ENCODE measurements at places on chromosomes 1 and 21. TPM values are rescaled to one million over a fixed set of nuclear protein-coding genes. Genes with fewer than 3 reads are reported as not detected.

DNA sequence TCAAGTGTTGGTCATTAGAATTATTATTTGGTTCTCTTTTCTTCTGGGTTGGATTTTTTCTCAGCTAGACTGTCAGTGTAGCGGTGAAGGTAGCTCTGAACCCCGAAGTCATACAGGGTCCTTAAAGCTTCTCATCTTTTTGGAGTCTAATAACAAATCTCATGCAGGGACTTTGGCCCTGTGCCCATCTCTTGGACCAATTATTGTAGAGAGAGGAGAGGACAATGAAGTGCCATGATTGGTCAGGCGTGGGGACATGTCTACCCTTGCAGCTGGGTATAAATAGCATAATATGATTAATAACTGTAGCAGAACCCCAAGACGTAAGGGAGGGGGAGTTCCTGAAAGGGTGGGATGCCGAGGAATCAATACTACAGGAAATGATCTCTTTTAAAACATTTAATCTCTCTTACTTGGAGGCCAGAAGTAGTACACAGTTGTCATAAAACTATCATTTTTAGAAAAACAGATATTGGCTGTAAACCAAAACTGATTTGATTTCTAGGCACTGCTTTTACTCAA is 8.8 kb downstream of the MAGI3 start:
- no peaks in the 10 kb centered on the region for H3K27me3 ChIP-seq
- no peak overlapping the region for H3K4me3 ChIP-seq
- H3K27ac ChIP-seq: no peak overlapping the region
- peaks cover 5% of the 10 kb centered on the region for H3K4me1 ChIP-seq
- H3K36me3 ChIP-seq: no peaks in the 10 kb centered on the region

- H3K36me3 ChIP-seq: no peaks in the 10 kb centered on the region
- DNase-seq: no peak
- no peak overlapping the region for H3K27ac ChIP-seq
- no peak overlapping the region for H3K4me3 ChIP-seq
Measured at GRCh38 chr1:220278991-220279390, 6.7 kb upstream of the RAB3GAP2 start.

- H3K4me3 ChIP-seq: no peak overlapping the region
- no peaks in the 10 kb centered on the region for H3K36me3 ChIP-seq
- H3K27me3 ChIP-seq: no peaks in the 10 kb centered on the region
- no peak for DNase-seq
Measured at GRCh38 chr1:242774256-242774655, 249.8 kb upstream of the PLD5 start.

- DNase-seq: no peak
- H3K4me3 ChIP-seq: no peak overlapping the region
- peaks cover 4% of the 10 kb centered on the region for H3K4me1 ChIP-seq
- H3K27me3 ChIP-seq: no peaks in the 10 kb centered on the region
Measured at GRCh38 chr21:37496972-37497371, 130.4 kb downstream of the DYRK1A start.

GPR37L1 gene
- not detected for total RNA-seq

- DNase-seq: no peak
- no peaks in the 10 kb centered on the region for H3K36me3 ChIP-seq
- peak overlapping the region; percentile 95 for H3K4me3 ChIP-seq
- no peaks in the 10 kb centered on the region for H3K27me3 ChIP-seq
- peaks cover 33% of the 10 kb centered on the region for H3K4me1 ChIP-seq
Measured at GRCh38 chr1:224433701-224434672, 610 bp downstream of the WDR26 start.

AIM2 gene
- total RNA-seq: 1.1 TPM

DNA sequence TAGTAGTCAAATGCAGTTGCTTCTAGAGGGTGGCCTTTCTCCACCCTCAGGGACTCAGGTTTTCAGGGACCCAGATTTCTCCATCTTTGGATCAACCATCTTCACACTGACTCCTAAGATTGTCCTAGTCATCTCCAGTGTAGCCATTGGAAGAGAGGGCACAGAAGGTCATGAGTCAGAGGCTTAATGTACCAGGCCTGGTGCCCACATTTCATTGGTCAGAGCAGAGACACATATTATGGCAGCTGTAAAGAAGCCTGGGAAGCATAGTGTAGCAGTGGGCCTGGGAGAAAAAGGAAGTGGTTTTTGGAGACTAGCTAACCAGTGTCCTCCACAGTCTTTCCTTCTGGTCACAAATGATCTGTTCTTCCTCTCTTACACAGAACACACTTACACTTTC is 122.5 kb downstream of the GIPC2 start:
- H3K27me3 ChIP-seq: no peaks in the 10 kb centered on the region
- H3K36me3 ChIP-seq: no peaks in the 10 kb centered on the region
- no peak for DNase-seq

- no peaks in the 10 kb centered on the region for H3K36me3 ChIP-seq
- H3K4me1 ChIP-seq: no peaks in the 10 kb centered on the region
- no peak overlapping the region for H3K27ac ChIP-seq
- no peak for DNase-seq
- H3K27me3 ChIP-seq: no peaks in the 10 kb centered on the region
Measured at GRCh38 chr1:54842963-54843362, 41.8 kb upstream of the TTC22 start.

CNIH3 gene
- 0.21 TPM for total RNA-seq

DNAJC6 gene
- 3.7 TPM for total RNA-seq

GRCh38 chr21:35517865-35518264 is 468.8 kb upstream of the RUNX1 start:
- no peak for DNase-seq
- H3K27me3 ChIP-seq: no peaks in the 10 kb centered on the region
- no peak overlapping the region for H3K27ac ChIP-seq
- no peak overlapping the region for H3K4me3 ChIP-seq
- H3K36me3 ChIP-seq: no peaks in the 10 kb centered on the region
- no peaks in the 10 kb centered on the region for H3K4me1 ChIP-seq

IL20 gene
- total RNA-seq: not detected

WNT4 gene
- not detected for total RNA-seq

CTSK gene
- total RNA-seq: 117 TPM

DNA sequence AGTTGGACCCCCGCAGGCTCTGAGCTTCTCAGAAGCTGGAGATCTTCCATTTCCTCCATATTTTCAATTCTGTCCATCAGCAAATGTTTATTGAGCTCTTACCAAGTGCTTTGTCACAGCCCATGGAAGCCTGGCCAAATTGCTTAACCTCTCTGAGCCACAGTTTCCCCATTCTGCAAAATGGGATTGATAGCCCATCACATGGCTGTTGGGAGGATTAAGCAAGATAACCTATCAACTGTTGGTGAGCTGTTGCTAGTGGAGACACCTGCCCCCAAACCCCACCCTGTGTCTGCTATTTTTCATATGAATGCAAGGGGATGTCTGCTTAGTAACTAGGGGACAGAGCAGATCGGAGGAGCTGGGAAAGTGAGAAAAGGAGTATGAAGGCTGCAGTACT is 38.3 kb downstream of the CD34 start:
- no peak for DNase-seq
- H3K27ac ChIP-seq: no peak overlapping the region
- H3K4me1 ChIP-seq: no peaks in the 10 kb centered on the region
- H3K36me3 ChIP-seq: no peaks in the 10 kb centered on the region
- no peaks in the 10 kb centered on the region for H3K27me3 ChIP-seq

DNA sequence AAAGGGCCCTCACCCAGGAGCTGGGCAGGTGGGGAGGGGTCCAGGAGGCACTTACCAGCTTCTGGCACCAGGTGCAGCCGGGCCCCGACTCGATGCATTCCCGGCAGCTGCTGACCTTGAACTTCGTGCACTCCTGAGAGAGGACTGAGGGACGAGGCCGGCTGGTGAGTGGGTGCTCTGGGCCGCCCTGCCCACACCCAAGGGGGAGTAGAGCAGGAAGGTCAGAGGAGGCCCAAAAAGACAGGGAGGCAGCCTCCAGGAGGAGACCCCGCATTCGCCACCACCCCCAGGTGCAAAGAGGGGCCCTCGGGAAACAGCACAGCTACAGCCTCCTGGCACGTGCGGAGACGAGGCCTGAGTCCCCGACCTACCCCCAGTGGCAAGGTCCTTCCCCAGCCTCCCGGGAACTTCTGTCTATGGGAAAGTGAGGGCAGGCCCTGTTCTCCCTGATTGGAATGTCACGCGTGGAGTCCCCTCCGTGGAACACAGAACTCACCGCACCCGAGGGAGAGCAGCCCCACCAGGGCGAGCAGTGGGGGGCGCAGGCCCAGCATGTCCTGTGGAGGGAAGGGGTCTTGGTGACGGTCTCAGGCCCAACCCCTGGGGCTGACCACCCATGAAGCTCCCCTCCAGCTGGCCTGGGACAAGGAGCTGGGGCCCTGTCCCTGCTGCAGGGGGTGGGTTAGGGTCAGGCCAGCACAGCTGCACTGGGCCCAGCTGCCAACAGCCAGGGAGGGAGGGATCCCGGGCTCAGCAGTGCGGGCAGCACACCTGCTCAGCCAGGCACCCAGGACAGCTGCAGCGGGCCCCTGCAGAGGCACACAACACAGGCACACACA is 10.3 kb downstream of the ITGB2 start:
- H3K27ac ChIP-seq: no peak overlapping the region
- no peaks in the 10 kb centered on the region for H3K27me3 ChIP-seq
- H3K4me1 ChIP-seq: peaks cover 29% of the 10 kb centered on the region
- DNase-seq: no peak
- no peak overlapping the region for H3K4me3 ChIP-seq

PDXK gene
- 52.4 TPM for total RNA-seq

Data from thoracic aorta (tissue), 2 donors.